Activated effector memory CD4-positive, alpha-beta T cell treated with Interleukin-2 at 50 U/mL for 16 hours (primary cell): ENCODE measurements at places on chromosomes 3 and 15.

DNA sequence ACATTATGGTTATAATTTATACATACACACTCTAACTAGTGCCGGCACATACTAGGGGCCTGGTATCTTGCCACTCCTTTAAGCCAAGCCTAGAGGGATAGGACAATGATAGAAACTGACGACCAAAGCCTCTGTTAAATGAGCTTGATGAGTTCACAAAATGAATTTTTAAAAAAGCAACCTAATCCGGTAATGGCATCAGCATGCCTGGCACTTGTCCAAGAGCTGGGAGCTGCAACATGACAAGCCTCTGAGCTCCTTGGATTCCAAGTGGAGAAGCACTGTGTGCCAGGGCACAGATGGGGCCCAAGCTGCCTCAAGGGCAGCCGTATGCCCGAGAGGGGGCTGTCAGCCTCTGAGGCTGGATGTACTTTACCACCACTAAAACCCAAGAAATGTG lies 9.7 kb downstream of the ETV5 start:
- no peak for DNase-seq

- no peak for DNase-seq
Observed at GRCh38 chr3:16122661-16123060, 51.8 kb upstream of the GALNT15 start.

GRCh38 chr15:45115312-45115820 lies 1.2 kb downstream of the DUOXA2 start:
- no peak for DNase-seq

- no peak for DNase-seq
Observed at GRCh38 chr3:147394884-147395225, 11.5 kb downstream of the ZIC4 start.

GRCh38 chr3:58164906-58165821 lies 45.6 kb downstream of the DNASE1L3 start:
- DNase-seq, result no peak

- no peak for DNase-seq
Observed at GRCh38 chr3:151795276-151795675, 18.6 kb upstream of the AADAC start.

DNA sequence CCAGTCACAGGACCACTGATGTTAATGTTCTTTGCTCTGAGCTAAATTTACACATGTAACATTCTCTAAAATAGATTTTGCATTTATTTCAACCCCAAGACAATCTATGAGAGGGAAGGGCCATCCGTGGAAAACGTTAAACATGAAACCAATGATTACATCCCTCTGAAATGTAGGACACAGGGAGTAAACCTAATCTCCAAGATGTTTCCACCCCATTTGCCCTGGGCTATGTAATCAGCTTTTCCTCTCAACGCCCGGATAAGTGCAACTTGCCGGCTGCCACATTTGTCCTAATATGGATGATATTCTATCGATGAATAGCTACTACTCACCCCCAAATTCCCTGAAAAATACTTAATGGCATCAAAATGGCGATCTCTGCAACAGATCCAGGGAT lies 6.4 kb upstream of the FMN1 start:
- no peak for DNase-seq

DNA sequence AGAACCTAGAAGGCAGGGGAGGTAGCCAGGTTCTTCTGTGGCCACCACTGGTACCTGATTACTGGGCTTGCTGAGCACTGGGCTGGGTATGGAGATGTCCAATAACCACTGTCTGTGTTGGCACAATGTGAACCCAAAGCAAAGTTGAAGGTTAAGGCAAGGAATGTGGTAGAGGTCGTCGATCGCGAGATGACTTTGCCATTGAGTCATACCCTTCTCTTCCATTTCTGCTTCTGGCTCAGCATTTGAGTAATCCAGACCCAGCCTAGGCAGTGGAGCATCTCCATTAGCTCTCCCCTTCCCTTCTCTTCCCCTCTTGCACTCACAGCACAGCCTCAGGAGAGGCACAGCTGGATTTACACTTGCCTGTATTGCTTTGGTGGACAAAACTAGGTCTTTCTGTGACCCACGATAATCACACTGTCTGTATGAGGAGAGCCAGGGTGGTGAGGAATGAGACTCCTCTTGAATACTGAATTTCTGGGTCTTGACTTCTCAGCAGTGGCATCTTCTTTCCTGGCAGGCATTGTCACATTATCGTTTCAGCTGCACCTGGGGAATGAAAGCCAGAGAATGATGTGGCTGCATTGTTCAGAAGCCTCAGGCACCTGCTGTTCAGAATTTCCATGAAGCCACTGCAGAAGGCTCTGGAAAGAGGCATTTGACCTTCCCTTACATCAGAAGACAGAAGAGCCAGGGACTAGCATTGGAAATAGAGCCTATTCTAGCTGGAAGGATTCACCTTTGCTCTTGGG lies 272.6 kb downstream of the PDCD6IP start:
- no peak for DNase-seq
